ENCODE measurements at places on chromosomes 6 and 20. TPM values are rescaled to one million over a fixed set of nuclear protein-coding genes. Genes with fewer than 3 reads are reported as not detected.

Gene ZBTB24
- total RNA-seq, result 4.5 TPM

Gene SLC22A16
- total RNA-seq, result not detected

GRCh38 chr20:24815196-24815815 lies 133.8 kb upstream of the CST7 start:
- DNase-seq, result no peak

DNA sequence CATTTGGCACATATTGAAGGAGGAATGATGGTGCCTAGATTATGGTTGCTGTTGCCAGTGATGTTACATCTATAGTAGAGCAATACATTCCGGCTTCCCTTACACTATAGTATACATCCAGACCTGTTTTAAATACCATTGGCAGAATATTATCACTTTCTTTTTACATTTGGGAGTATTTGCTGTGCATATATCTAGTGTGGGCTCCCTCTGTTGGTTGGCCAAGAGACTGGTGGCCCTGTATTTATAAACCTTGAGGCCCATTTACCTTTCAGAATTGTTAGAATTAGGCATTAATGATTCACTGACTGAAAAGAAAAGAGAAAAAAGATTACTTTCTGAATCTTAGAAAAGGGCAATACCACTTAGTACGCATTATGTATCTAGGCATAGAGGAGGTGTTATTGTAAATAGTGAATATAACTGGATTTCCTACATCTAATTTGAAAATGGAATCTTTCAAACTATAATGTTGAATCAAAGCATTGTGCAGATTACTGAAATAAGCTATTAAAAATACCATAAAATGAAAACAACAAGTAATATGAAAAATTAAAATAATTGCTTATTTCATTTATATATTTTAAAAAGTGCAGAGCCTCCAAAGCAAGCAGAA lies 628.8 kb upstream of the MAN1A1 start:
- DNase-seq, result no peak

- no peak for DNase-seq
Measured at GRCh38 chr20:10463622-10464021, 28.5 kb downstream of the SLX4IP start.

- no peak for DNase-seq
Measured at GRCh38 chr20:48695255-48695654, 132.5 kb downstream of the PREX1 start.

DNA sequence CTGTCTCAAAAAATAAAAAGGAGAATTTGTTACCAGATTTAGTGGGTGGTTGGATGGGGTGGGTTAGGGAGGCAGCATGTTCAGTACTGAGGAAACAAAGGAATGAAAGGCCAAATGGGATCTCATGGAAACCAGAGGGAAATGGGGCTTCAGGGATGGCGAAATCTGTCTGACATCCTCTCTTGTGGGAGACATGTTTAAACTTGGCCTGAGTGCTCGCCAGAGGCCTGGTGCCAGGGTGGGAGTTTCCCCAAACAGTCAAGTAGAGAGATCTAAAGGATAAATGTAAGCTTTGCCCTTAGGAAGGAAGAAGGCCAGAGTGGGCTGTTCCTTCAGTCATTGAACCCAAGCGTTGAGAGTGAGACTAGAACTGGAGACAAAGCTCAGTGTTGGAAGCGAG lies 61.9 kb upstream of the AKIRIN2 start:
- DNase-seq, result no peak

DNA sequence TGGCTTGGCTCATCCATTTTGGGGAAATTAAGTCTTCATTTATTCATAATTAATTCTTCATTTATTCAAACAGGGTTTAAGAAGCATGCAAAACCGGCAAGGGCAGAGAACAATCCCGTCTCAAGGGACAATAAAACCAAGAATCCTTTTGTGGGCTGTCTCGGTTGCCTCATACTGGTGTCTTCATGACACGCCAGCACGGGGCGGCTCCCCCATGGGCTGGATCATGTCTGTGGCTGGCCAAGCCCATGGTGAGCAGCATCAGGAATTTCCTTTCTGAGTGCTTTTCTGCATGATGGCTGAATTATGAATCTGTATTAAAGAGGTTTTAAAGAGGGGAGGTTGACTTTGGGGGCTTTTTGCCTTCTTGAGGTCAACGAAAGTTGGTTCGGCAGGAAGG lies 38.3 kb upstream of the DUSP22 start:
- DNase-seq, result no peak

Measured in right atrium auricular region (tissue), 2 donors.